ENCODE measurements at places on chromosomes 6 and 20. TPM values are rescaled to one million over a fixed set of nuclear protein-coding genes. Genes with fewer than 3 reads are reported as not detected.
A peak's percentile ranks its signal among the peaks of the same experiment; 100 is the strongest.

CRIP3 gene
- total RNA-seq: 8.7 TPM

LPA gene
- 0.22 TPM for total RNA-seq

GRM1 gene
- total RNA-seq: 0.81 TPM

MSH5 gene
- 34.7 TPM for total RNA-seq

SRMS gene
- not detected for total RNA-seq

CDS2 gene
- total RNA-seq: 29.5 TPM

RUNX2 gene
- 0.50 TPM for total RNA-seq

PBOV1 gene
- 0.93 TPM for total RNA-seq

- peak; percentile 54 for ATAC-seq
Measured at GRCh38 chr6:24931718-24932691, 3.8 kb downstream of the RIPOR2 start.

DNA sequence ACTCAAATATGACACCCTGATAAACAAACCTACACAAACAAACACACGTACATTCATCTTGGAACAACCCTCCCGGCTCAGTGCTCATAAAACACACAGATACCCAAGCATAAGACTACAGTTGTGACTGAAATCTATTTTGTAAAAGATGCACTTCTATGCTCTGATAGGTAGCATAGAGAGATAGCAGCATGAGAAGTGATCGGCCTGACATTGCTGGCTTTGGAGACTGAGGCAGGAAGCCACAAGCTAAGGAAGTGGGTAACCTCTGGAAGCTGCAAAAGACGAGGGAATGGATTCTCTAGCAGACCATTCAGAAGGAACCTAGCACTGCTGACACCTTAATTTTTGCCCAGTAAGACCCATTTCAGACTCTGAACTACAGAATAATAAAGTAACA, 1.6 kb upstream of the RNF39 start:
- ATAC-seq: no peak

DNA sequence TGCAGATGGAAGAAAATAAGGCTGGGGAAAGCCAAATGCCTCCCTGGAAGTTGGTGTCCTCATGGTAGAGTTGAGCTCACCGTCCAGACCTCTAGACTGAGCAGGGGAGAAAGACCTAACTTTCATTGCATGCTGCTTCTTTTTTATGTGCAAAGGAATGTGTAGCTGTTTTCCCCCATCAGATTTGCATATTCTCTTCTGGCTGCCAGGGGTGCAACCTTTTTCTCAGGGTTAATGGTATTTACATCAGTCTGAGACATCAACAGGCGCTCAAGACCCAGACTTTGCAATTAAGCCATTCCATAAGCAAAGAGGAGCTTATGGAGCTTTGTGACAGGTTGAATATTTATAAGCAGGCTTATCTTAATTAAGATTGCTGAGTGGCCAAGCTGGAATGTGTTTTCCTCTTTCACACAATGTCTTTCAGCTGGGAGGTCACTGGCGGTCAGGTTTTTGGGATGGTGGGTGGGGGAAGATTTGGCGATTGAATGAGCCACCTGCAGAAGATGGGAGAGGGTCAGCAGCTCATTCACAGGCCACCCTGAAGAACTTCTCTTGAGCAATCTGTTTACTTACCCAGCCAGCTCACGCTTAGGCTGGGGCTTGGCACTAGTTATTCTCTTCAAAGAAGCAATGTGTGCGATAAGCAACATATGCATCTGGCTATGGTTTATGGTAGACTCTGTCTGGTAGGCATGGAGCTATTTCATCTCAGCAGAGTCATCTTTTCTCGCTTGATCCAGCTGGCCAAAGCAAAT, 88.6 kb downstream of the SCP2D1 start:
- no peak for ATAC-seq

GRCh38 chr6:35018746-35019145, 122.4 kb downstream of the TCP11 start:
- no peak for ATAC-seq

DNA sequence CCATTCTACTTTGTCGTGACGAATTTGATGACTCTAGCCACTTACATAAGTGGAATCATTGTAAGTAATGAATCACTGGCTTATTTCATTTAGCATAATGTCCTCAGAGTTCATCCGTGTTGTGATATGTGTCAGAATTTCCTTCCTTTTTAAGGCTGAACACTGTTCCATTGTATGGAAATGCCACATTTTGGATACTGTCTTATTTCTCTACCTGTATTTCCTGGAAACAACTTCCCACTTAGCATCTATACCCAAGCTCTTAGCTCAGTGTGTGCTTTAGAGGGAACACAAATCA, 28.8 kb upstream of the GGTLC1 start:
- no peak for ATAC-seq

DNA sequence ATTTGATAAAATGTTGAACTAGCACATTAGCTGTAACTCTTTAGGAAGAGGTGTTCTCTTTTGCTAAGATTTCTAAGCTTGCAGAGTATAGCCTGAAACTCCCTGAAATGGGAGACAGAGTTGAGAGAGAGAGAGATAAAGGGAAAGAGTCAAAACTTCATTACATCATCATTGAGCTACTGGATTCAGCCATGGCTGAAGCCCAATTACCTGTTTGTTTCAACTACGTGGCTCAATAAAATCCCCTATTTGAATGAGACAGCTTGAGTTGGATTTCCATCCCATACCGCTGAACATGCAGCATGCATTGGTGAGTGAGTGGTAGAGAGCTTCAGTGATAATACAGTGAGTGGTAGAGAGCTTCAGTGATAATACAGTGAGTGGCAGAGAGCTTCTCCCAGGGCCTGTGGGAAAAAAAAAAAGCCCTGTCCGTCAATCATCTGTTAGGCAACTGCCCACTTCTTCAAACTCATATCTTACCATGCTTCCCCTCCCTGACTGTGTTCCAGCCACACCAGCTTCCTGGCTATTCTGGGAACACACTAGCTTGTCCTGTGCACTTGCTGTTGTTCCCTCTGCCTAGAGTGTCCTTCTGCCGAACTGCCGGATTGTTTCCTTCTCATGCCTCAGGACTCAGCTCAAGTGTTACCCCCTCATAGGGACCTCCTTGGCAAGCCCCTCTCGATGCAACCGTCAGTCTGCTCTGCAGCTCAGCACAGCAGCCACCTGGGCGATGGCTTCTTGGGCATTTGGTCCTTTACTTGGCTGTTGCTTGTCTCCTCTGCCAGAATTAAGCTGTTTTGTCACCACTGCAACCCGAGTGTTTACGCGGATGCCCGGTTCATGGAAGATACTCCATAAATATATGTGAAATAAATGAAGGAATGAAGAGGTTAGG, 91.3 kb upstream of the EYA2 start:
- no peak for ATAC-seq

DNA sequence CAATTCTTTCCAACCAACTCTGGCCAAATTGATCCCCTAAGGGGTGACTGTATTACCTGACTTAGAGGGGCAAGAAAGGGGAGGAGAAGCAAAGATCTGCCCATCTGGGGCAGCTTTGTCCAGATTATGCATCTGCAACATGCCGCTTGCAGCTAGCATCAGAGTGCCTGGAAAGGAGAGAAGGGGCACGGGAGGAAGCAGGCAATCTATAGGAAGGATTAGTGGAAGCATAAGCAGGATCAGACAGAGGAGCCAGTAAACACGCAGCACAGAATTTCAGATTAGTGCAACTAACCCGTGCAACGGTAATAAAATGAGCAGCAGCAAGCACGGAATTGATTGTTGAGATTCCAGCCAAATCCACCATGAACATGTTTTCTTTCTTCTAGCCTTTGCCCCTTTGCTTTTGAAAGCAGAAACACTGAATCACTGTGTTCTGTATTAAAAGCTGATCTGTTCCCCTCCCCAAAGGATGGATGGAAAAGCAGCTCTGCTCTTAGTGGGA, 643.6 kb upstream of the CHD6 start:
- ATAC-seq: no peak

DNA sequence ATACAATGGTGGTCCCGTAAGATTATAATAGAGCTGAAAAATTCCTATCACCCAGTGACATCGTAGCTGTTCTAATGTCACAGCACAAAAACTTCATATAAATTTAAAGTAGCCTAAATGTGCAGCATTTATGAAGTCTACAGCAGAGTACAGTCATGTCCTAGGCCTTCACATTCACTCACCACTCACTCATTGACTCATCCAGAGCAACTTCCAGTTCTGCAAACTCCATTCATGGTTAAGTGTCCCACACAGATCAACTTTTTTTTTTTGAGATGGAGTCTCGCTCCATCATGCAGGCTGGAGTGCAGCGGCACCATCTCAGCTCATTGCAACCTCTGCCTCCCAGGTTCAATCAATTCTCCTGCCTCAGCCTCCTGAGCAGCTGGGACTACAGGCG, 20.9 kb upstream of the KCNG1 start:
- no peak for ATAC-seq

DNA sequence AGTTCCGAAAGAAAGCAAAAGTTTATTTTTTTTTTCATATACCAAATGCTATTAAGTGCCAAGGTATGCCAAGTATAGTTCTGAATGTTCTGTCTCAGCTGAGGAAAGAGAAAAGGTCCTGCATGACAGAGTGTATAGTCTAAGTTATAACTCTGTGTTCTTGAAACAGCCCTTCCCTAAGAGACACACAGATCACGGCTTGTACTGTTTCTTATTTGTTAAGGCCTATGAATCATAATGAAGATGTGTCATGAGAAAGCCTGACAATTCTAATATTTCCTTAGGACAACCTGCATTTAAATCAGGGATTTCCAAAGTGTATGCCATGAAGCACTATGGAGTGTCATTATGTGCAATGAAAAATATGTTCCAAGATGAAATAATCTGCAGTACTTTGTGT, 538.7 kb upstream of the CDH4 start:
- no peak for ATAC-seq

GRCh38 chr6:132742495-132742894, 15.2 kb downstream of the VNN2 start:
- ATAC-seq: no peak

DNA sequence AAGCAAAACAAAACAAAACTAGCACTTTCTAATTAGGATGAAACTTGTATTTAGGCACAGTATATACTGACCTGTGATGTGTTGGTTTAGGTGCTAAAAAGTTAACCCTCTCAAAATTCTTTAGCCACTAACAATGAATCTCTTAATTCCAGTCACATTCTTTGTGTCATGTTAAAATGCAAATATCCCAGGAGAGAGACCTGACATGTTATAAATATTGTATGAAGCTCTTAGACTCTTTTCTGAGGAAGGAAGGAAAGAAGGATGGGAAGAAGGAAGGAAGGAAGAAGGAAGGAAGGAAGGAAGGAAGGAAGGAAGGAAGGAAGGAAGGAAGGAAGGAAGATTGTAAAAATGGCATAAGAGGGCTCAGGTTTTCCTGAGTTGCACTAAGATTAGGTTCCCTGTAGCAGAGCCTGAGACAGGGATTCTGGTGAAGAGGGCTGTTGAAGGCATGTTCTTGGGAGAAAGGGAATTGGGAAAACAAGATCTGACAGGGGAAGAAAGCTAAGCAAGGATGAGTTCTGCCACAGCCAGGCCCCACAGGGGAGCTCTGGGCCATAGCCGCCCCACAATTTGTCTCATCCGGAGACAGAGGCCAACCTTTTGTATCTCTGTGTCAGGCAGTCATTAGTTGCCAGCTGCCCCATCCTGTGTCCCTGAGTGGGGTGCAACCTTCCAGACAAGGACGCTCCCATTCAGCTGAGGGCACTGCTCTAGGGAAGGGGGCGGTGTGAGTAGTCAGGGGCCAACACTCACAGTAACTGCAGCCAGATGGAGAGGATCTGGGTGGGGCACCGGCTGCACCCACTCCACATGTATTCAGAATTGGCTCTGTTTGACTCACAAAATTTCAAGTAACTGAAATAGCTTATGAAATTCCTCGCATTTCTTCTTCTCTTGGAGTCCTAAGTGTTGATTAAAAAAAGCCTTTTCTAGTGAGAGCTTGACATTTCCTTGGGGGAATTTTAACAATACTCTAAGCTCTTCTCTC, 189.3 kb upstream of the ARG1 start:
- peak; percentile 72 for ATAC-seq

- peak; percentile 21 for ATAC-seq
Measured at GRCh38 chr6:47247227-47247797, 62.4 kb downstream of the TNFRSF21 start.

GRCh38 chr6:692858-693722, at the start of gene EXOC2:
TSS of gene EXOC2 (minus strand) at chr6:693139. CDS start at chr6:637818, 55,321 bp downstream.
- ATAC-seq: peak; percentile 93

GRCh38 chr6:146287691-146288369, 255.8 kb upstream of the RAB32 start:
- no peak for ATAC-seq

DNA sequence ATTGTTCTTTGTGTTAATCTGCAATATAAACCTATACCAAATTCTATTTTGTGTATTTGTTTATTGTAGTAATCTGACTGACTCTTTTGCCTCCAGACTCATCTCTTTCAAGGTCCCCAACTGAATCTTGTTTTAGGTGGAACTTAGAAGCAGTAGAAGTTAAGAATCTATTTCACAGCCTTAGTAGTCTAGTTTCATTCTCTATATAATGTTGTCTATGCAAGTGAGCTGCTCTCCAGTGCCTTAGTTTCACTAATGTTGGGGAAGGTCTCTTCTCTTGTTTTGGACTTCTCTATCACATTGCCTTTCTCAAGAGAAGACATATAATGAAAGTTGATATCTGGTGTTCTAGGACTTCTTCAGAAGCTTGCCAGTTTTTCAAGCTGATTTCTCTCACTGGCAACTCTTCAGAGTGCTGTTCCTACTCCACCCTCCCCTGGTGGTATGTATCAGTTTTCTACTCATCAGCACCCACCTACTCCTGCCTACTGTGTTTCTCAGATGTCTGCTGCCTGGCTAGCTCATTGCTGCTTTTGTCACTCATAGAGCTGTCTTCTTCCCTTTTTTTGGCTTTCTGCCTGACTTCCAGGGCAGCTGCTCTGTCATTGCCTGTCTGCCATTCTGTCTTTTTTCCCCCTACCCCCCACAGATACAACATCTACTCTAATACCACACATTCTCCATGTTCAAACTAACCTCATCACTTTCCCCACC, 82.1 kb downstream of the PTPRA start:
- ATAC-seq: no peak

GRCh38 chr20:41180599-41181333, 43.4 kb downstream of the PLCG1 start:
- no peak for ATAC-seq

DNA sequence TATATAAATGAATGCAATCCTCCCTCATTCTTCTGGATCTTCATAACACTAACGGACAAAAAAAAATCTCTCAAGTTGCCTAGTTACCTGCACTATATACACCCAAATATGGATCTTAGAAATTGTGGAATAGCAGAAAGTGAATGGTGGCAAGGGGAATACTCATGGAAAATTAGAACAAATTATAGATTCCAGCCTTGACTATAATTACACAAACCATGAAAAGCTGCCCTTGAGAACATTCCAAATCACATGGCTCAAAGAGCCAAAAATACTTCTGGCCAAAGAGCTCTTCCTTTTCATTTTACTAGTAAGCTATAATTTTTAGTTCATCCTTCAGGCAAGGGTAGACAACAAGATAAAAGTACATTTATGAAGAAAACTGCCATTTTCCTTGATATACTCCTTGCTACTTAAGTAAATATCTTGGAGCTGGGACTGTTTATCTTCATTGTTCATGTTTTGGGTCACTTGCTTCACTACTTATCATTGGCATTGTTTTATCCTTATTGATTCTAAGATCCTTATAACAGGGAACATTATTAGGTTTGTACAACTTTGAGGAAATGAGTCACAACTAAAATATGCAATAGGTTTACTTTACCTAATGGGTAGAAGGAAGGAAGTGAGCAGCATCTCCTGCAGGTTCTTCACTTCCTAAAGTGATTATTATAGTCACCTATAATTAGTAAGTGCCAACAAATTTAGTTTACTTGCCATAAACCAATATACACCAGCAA, 6.4 kb upstream of the MTRES1 start:
- no peak for ATAC-seq

GRCh38 chr6:165849534-165850430, 186.7 kb upstream of the PDE10A start:
- peak; percentile 28 for ATAC-seq

- ATAC-seq: peak; percentile 94
Measured at GRCh38 chr6:141464490-141464889, 668.2 kb upstream of the GJE1 start.

GRCh38 chr6:30570740-30571074, 535 bp upstream of the ABCF1 start:
- ATAC-seq: peak; percentile 25
